ENCODE measurements at places on chromosomes 11 and 22.

- no peak for DNase-seq
Measured at GRCh38 chr11:34616830-34617504, 3.9 kb upstream of the EHF start.

DNA sequence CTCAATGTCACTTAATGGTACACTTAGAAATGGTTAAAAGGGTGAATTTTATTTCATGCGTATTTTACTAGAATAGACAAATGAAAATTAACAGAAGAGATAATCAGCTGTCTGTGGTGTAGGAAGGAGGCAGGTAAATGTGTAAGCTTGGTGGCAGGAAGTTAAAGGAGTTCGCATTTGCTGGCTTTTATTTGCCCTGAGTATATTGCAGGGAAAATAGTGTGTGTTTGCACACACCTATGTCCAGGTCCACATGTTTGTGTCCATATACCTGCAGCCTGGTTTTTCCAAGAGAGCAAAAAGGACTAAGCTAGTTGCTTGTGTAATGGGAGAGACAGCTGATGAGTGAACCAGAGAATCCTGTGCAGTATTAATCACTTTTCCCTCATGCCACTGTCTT is 16.0 kb downstream of the NTM start:
- no peak for DNase-seq

GRCh38 chr11:96567176-96567575 is 177.4 kb downstream of the JRKL start:
- no peak for DNase-seq

- no peak for DNase-seq
Measured at GRCh38 chr11:88170673-88171072, 4.6 kb downstream of the RAB38 start.

- DNase-seq = no peak
Measured at GRCh38 chr11:25566298-25567200, 765.4 kb upstream of the ANO3 start.

- peak; percentile 72 for DNase-seq
Measured at GRCh38 chr11:47186076-47186699, at the start of gene PACSIN3. PACSIN3 (minus strand) TSS chr11:47186434; CDS start chr11:47182727, 3,707 bp downstream.

DNA sequence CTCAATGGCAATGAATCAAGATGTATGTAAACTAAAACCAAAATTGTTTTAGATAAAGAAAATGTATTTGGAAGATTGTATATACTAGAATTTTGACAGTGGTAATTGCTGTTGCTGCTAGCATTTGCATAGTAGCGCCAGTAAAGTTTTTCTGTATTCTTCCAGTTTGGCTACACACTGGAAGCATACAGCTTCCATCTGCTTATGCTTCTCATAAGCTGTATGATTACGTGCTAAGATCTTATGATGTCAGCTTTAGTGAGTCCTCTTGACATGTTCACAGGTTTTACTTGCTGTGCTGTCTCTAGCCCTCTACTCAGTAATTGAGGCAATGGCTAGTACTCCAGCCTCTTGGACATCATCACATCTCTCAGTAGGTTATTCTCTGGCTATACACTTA is 256.3 kb downstream of the DDX10 start:
- no peak for DNase-seq

- DNase-seq = no peak
Measured at GRCh38 chr11:104946907-104947306, 21.5 kb downstream of the CASP4 start.

DNA sequence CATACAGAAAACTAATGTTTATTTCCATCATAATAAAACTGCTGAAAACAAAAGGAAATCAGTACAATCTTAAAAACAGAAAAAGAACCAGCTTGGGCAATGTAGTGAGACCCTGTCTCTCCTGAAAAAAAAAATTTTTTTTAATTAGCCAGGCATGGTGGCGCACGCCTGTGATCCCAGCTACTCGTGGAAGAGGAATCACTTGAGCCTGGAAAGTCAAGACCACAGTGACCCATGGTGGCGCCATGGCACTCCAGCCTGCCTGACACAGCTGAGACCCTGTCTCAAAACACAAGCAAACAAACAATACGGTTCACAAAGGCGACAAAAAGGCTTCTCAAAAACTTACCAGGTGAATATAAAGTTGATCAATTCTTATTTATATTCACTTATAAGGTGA is 289.7 kb downstream of the BRD1 start:
- no peak for DNase-seq

- no peak for DNase-seq
Measured at GRCh38 chr22:23062616-23063538, 7.4 kb upstream of the GNAZ start.

DNA sequence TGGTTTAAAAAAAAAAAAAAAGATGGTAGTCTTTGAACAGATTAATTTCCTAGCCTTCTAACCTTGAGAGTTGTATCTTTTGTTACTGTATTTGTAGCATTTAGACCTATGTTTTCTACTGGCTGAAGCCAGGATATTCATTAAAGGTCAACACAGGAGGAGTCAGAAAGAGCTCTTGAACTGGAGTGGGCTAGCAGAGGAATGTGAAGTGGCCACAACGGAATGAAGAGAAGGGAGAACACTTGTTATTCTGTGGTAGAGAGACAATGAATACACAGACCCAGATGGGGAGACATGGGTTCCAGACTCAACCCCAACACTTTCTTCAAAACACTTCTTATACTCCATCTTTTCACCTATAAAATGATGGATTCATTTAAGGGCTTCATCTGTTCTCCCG is 88.1 kb downstream of the RELT start:
- DNase-seq = no peak

DNA sequence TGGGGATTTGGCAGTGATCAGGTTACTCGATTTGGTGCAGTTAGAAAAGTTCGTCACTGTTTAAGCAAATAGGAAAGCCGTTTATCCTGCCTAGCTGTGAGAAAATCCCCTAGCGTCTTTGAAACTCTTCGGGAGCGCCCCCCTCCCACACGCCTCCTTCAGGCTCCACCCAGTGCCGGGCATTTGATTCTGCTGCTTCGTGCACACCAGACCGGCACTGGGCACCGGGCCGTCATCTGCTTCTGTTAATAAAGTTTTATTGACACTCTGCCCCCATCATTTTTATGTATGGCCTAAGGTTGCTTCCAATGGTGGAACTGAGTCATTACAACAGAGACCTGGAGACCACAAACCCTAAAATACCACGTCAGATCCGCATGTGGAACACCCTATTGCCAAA is 50.9 kb downstream of the IGF2 start:
- no peak for DNase-seq

DNA sequence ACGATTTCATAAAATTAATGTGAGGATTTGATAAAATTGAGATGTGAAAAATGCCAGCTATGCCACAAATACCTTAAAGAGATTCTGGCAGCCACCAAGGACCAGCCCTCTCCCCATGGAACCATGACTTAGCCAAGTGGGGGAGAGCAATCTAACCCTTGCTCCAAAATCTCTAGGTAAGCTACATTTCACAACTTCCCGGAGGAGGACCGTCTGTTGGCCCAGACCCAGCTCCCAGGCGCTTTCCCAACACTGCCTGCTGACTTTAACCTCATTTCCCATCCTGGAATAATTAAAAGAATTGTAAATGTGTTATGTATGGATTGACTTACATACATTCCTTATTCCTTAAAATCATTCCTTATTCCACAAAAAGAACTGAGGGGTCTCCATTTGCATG is 47.5 kb upstream of the TENM4 start:
- DNase-seq = no peak

GRCh38 chr11:110874437-110875030 is 162.3 kb upstream of the ARHGAP20 start:
- DNase-seq = no peak

DNA sequence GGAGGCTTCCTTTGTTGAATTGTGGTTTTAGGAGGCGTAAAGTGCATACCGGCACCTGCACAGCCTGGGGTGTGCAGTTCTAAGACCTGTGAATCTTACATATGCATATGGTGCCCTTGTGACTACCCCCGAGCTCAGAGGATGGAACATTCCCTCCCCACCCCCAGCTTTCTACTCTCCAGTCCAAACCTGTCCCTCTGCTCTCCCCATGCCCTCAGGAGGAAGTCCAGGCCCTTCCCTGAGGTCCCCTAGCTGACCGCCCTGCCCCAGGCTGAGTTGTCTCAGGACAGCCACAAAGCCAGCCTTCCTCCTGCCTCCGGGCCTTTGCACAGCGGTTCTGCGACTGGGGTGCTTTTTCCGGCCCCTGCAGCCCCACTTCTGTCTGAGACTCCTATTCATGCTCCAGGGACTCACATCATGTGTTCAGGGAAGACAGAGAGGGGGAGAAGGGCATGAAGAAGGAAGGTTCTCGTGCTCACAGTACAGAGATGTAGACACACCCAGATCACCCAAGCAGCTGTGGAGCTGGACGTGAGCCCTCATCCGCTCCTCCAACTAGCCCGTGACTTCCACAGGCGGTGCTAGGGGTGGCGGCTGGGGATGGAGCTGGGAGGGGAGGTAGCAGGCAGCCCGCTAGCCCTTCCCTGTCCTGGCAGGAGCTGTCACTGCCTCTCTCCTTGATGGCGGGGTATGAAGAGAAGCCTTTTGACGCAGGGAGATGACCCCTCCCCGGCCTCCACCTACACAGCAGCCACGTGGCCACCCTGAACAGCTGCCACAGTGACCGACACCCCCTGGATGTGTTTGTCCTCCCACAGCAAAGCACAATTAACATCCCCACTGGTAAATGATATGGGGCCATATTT is 50.8 kb downstream of the FLRT1 start:
- no peak for DNase-seq

- no peak for DNase-seq
Measured at GRCh38 chr11:8034604-8035190, 46.3 kb upstream of the TUB start.

DNA sequence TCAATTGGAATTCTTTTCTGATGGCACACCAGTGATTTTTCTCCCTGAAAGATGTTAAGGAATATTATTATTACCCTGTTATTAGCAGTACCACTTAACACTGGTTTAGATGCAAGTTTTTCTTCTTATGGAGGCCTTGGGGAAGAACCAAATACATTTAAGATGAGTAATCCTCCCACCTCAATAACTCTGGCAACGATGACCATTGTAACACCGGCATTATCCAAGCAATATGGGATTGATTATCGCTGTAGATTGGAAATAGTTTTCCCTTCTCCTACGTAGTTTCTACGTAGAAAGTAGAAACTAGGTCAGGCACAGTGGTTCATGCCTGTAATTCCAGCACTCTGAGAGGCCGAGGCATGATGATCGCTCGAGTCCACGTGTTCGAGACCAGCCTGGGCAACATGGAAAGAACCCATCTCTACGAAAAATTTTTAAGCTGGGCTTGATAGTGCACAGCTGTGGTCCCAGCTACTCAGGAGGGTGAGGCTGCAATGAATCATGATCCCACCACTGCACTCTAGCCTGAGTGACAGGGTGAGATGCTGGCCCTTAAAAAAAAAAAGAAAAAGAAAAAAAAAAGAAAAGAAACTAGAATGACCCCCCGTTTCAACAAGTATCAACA is 45.5 kb downstream of the PACSIN2 start:
- DNase-seq = no peak

DNA sequence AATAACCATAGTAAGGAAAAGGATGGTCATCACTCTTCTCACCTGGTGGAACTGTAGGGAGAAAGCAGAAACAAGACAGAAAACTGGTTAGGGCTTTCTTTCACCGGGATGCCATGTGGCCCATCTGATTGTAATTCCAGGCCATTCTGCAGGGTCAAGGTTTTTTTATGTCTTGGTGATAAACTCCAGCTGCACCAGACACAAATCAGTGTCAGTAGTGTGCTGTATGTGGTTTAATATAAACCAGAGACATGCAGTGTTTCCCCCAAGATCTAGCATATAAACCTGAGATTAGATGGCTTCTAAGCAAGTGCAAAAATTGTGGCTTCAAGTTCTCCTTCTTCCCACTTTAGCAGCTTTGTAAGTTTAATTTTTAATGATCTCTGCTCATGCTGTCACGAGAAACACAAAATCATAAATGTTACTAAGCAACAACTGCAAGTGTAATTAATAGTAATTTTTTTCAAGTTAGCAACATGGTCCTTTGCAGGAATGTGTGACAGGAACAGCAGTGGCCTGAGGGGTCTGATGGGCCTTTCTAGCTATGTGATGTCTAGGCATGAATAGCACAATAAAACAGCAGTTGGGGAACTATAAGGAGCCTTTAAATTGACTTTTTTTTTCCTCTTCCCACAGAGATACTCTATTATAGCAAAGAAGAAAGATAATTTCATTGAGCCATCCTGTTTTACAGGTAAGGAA is 41.6 kb downstream of the BDNF start:
- DNase-seq = no peak

- no peak for DNase-seq
Measured at GRCh38 chr11:75719340-75720239, 2.0 kb downstream of the MOGAT2 start.

DNA sequence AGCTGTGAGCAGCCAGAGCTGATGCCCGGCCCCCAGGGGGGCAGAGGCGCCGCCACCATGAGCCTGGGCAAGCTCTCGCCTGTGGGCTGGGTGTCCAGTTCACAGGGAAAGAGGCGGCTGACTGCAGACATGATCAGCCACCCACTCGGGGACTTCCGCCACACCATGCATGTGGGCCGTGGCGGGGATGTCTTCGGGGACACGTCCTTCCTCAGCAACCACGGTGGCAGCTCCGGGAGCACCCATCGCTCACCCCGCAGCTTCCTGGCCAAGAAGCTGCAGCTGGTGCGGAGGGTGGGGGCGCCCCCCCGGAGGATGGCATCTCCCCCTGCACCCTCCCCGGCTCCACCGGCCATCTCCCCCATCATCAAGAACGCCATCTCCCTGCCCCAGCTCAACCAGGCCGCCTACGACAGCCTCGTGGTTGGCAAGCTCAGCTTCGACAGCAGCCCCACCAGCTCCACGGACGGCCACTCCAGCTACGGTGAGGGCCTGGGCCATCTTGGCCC is 6.1 kb downstream of the CDC42EP1 start:
- DNase-seq = no peak

DNA sequence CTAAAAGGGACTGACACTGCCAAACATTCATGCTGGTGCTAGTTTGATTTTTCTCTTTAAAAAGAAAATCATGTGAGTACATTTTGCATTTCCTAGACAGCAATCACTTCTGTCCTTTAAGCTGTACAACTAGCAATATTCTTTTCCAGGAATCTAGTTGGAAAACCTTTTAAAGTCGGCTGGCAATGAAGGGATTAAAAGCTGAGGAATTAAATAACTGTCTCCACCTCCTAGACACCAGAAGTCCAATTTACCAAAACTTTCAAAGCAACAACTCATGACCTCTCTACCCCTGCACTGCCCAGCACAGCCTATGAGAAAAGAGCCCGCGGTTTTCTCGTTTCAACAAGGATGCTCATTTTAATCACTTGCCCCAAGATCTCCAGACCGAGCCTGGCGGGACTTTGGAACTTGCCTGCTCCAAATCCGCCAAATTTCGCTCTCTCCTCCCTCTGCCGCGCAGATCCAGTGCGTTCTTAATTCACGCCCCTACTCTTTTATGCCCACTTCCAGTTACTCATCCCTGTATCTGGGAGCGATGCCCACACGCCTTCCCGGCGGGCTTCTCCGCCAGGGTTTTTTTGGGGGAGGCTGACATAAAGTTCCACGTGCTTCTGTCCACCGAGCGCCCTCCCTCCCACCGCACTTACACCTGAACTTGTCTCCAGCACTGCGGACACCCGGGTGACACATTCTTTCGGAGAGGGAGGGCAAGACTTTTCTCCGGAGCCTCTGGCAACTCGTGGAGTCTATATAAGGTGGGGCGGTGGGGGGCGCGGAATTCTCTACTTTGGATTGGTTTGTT is 2.5 kb downstream of the MPPED2 start:
- DNase-seq = no peak

GRCh38 chr11:66073669-66074068 is 3.6 kb downstream of the PACS1 start:
- no peak for DNase-seq

Measured in H54 (cell line).